ENCODE measurements at places on chromosomes 11 and 22. TPM values are rescaled to one million over a fixed set of nuclear protein-coding genes. Genes with fewer than 3 reads are reported as not detected.

DNA sequence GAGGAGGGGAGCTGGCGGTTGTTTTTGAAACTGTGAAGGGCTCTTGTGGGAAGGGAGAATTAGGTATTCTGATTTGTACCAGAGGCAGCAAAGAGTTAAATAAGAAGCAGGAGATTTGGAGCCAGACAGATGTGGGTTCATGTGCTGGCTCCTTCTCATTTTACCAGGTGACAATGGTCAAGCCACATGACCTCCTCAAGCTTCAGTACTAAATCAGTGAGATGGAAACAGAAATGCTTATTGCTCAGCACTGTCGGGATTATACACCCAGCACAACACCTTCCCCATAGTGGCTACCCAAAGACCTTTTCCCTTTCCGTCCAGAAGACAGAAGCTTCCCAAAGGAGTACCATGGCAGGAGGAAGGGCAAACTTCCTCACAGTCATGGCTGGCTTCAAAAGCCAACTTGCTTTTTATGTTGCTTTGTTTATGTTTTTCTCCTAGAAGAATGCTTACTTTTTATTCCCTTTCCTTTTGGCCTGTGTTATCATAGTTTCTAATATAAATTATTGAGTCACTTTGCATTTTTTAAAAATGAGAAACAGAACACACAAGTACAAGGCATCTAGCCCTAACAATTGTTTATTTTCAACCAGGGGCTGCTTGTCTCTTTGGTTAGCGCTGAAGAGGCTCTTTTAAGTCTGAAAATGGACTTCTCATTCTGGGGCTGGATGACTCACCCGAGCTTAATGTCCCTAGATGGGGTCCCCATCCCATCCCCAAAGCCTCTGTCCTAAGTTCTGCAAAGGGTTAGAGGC is 181.5 kb upstream of the ZBED5 start:
- H3K4me3 ChIP-seq: no peak overlapping the region
- H3K27ac ChIP-seq: no peak overlapping the region
- no peak for DNase-seq
- peaks cover 18% of the 10 kb centered on the region for H3K4me1 ChIP-seq

DNA sequence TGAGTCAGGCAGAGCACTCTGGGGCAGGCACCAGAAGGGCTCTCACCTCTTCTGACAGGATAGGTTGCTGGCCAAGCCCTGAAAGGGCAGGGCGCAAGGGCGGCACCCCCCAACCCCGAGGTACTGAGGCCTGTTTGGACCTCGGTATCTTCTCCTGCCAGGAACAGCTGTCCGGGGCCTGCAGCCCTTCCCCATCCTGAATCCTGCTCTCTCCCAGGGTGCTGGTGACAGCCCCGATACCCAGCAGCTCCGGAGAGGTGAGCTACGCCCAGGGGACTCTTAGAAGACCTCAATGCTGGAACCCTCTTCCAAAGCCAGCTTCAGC is 79.1 kb downstream of the PHF21B start:
- H3K36me3 ChIP-seq: no peaks in the 10 kb centered on the region
- no peak for DNase-seq
- peaks cover 4% of the 10 kb centered on the region for H3K4me1 ChIP-seq
- H3K27ac ChIP-seq: no peak overlapping the region

- peaks cover 3% of the 10 kb centered on the region for H3K36me3 ChIP-seq
- H3K4me1 ChIP-seq: peaks cover 6% of the 10 kb centered on the region
- H3K27me3 ChIP-seq: peaks cover 4% of the 10 kb centered on the region
- H3K27ac ChIP-seq: no peak overlapping the region
- DNase-seq: no peak
Measured at GRCh38 chr11:44159848-44160721, 64.6 kb downstream of the EXT2 start.

GRCh38 chr11:74179234-74180052 is 8.4 kb downstream of the PPME1 start:
- H3K36me3 ChIP-seq: peaks cover under 1% of the 10 kb centered on the region
- H3K27ac ChIP-seq: no peak overlapping the region
- no peaks in the 10 kb centered on the region for H3K27me3 ChIP-seq
- H3K4me3 ChIP-seq: no peak overlapping the region
- H3K4me1 ChIP-seq: no peaks in the 10 kb centered on the region
- DNase-seq: no peak

- no peaks in the 10 kb centered on the region for H3K27me3 ChIP-seq
- no peaks in the 10 kb centered on the region for H3K4me1 ChIP-seq
- H3K27ac ChIP-seq: no peak overlapping the region
- H3K4me3 ChIP-seq: no peak overlapping the region
- no peak for DNase-seq
- H3K36me3 ChIP-seq: no peaks in the 10 kb centered on the region
Measured at GRCh38 chr11:22774716-22775115, 54.9 kb downstream of the SVIP start.

DNA sequence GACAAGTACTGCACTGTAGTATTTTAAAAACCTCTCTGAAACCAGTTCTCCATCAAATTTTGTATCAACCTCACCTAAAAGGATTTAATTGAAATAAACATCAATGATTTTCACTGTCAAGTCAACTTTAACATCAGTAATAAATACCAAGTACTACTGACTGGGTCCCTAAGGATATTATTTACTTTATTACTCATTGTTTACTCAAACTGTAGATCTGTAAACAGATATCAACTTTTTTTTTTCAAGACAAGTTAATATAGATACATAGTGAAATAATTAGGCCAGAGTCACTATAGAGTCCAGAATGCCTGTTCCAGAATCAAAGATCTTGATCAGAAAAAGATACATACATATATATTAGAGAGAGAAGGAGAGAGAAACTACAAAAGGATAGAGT is 1.6 kb downstream of the RNF141 start:
- H3K4me1 ChIP-seq: peaks cover 13% of the 10 kb centered on the region
- no peaks in the 10 kb centered on the region for H3K36me3 ChIP-seq
- no peak for DNase-seq
- H3K4me3 ChIP-seq: peak overlapping the region; percentile 87
- no peak overlapping the region for H3K27ac ChIP-seq
- H3K27me3 ChIP-seq: peaks cover 5% of the 10 kb centered on the region

- peaks cover 4% of the 10 kb centered on the region for H3K4me1 ChIP-seq
- DNase-seq: no peak
- H3K36me3 ChIP-seq: no peaks in the 10 kb centered on the region
- H3K4me3 ChIP-seq: no peak overlapping the region
- no peak overlapping the region for H3K27ac ChIP-seq
Measured at GRCh38 chr22:35542157-35542938, 1.7 kb downstream of the RASD2 start.

GRCh38 chr22:30208631-30209603 is 37.6 kb downstream of the LIF start:
- H3K27me3 ChIP-seq: peaks cover 3% of the 10 kb centered on the region
- no peak for DNase-seq
- no peak overlapping the region for H3K4me3 ChIP-seq
- peaks cover 8% of the 10 kb centered on the region for H3K4me1 ChIP-seq
- no peaks in the 10 kb centered on the region for H3K36me3 ChIP-seq

DNA sequence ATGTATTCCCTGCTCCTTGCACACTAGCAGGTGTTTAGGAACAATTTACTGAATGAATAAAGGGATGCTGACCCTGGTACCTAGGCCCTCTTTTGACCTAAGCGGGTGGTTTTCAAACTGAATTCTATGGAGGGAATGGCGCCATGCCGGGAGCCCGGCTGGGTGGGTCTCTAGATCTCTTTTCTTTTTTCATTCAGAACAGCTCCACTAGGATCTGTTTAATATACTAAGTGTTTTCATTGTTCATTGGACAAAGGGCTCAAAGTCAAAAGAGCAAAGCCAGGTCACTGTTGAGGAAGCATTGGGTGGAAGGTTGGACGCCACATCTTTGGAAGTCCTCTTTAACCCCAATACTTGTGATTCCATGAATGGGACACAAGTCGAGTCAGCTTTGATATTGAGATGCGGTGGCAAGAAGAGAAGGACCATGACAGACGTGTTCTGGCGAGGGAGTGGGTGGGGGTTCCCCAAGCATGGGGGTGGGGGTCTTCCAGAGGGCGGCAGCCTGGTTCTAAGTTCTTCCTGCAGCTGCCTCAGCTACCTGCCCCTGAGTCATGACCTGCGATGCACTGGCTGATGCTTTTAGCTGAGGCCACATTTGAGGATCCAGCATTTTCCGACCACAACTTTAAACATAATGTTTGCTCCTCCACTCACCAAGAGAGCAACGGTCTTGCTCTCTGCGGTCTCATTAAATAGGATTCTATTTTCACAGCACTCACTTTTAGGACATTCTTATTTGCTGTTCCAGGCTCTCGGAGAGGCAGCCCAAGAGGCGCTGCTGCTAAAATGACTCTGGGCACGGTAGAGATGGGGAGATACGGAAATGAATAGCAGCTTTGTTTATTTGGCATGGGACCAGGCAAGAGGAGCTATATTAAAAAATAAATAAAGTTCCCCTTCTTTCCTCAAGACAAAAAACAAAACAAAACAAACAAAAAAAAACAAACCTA is 100.6 kb downstream of the FBXO7 start:
- no peak overlapping the region for H3K27ac ChIP-seq
- H3K36me3 ChIP-seq: peaks cover 3% of the 10 kb centered on the region
- no peak overlapping the region for H3K4me3 ChIP-seq

DNAJB7 gene
- total RNA-seq: not detected

GLYAT gene
- not detected for total RNA-seq

OR52H1 gene
- total RNA-seq: 2.1 TPM

FOXR1 gene
- not detected for total RNA-seq

SMTN gene
- 736 TPM for total RNA-seq
